ENCODE measurements at places on chromosomes 2 and 18.

DNA sequence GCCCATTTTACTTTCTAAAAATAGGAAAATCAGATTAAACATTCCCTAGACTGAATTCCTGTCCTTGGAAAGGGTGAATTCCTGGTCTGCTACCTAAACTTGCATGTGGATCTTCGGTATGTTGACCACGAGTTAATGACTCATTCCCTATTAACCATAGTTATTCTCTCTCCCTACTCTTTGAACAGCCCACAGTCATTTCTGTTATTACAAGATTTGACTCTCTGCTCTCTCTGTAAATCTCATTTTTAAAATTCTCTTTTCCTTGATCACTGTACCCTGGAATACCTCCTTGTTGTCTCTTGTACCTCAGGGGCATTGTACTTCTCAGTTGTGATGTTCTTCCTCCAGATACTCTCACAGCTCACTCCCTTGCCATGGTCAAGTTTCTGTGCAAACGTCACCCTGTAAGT lies 92.0 kb upstream of the GULP1 start:
- no peak for DNase-seq

GRCh38 chr2:36354811-36355150 lies 797 bp upstream of the CRIM1 start:
- DNase-seq = no peak

DNA sequence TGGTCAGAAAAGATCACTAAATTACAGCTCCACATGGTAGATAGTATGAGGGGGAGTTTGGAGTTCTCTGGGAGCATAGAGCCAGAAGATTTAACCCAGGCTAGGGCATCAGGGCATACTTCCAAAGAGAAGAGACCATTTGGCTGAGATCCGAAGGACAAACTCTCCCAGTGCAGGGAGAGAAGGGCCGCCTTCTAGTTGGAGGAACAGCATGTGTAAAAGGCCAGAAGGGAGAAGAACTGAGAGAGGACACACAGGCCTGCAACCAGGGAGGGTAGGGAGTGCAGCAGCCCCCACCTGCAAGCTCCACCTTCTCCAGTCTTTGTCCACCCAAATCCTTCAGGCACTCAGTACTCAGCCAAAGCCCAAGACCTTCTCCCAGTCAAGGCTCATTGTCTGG lies 182.0 kb downstream of the GFPT1 start:
- DNase-seq = no peak

- DNase-seq = no peak
Observed at GRCh38 chr2:220887271-220887870, 684.7 kb downstream of the EPHA4 start.

GRCh38 chr2:52220393-52220792 lies 1188.5 kb upstream of the NRXN1 start:
- no peak for DNase-seq

GRCh38 chr2:227862227-227862740 lies 9.1 kb upstream of the DAW1 start:
- no peak for DNase-seq

GRCh38 chr2:26471289-26471688 lies 6.6 kb downstream of the OTOF start:
- DNase-seq = no peak

- no peak for DNase-seq
Observed at GRCh38 chr2:40096360-40096759, 317.3 kb upstream of the THUMPD2 start.

DNA sequence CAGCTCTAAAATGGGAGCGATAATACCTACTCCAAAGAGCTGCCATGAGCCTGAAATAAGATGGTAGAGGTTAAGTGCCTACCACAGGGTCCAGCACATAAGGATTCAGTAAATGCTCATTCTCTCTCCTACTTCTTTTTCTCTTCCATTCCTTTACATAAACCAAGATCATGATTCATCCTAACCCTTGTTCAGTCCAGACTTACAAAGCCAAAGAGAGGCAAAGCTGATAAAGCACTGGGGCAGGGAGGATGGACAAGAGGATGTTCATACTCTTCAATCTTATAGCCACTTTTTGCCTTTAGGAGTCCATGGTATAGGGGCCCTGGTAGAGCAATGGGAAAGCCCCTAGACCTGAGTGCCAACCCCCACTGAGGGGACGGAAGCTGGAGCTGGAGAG lies 75.6 kb upstream of the PKDCC start:
- no peak for DNase-seq

DNA sequence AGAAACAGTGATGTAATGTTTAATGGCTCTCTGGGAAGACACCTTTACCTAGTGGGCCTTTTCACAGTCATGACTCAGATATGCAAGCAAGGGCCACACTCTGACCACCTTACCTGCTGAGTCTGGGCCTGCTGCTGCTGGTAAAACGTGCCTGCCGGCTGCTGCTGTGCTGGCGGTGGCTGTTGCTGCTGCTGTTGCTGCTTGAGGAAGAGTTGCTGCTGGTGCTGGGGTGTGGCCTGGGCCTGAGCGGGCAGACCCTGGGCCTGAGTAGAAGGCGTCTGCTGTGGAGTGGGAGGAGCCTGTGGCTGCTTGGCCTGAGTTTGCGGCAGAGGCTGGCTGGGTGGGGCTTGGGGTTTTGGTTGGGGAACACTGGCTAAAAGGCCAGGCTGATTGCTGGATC lies 81.6 kb upstream of the NFU1 start:
- DNase-seq = no peak

DNA sequence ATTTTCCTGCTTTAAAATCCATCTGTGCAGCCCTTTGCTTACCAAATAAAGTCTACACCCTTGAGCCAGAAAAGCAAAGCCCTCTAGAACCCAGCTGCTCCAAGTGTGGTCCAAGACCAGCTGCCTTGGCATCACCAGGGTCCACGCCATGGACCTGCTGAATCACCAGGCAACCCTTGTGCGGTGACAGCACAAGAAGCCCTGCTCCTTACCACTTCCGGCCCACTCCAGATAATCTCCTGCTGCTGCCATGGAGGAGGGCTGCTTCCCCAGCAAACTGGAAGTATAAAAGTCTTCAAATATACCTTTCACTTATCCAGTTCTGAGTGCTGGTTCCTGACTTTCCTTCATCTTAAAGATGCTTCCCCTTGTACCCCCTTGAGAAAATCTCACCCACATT lies 106.0 kb upstream of the PKDCC start:
- DNase-seq = no peak

DNA sequence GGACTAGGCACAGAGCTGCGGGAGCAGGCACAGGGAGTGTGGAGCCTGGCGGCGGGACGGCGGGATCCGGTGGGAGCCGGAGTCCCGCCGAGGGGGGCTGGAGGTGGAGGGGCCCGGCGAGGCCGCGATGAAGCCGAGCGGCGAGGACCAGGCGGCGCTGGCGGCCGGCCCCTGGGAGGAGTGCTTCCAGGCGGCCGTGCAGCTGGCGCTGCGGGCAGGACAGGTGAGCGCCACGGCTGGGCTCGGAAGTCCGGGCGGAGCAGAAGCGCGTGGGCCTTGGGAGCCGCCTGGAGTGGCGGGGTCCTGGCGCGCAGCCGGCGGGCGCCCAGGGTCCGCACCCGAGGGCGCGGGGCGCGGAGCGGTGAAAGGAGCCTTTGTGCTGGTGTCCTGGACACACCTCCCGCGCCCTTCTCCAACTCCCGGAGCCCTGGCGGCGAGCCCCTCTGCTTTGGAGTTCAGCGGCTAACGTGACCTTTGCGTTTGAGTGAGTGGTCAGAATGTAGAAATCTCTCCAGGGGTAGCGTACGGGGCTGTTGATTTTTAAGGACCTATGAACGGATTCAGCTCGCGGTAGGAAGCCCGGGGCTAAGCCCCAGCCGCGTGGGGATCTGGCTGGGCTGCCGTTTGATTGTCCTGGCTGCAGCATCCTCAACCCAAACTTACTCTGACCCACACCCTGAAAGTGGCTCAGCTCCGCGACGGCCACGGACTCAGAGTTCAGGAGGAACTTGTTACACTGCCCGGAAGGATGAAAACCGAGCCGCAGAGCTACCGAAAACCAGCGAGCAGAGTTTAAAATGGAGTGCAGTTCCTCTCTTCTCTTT lies 448 bp downstream of the IMPA2 start:
- peak; percentile 94 for DNase-seq
